ENCODE measurements at places on chromosomes 11 and 22.

- no peak for DNase-seq
Measured at GRCh38 chr22:17492247-17492646, 71.1 kb upstream of the SLC25A18 start.

- DNase-seq: no peak
Measured at GRCh38 chr11:17673951-17674350, 45.4 kb upstream of the MYOD1 start.

DNA sequence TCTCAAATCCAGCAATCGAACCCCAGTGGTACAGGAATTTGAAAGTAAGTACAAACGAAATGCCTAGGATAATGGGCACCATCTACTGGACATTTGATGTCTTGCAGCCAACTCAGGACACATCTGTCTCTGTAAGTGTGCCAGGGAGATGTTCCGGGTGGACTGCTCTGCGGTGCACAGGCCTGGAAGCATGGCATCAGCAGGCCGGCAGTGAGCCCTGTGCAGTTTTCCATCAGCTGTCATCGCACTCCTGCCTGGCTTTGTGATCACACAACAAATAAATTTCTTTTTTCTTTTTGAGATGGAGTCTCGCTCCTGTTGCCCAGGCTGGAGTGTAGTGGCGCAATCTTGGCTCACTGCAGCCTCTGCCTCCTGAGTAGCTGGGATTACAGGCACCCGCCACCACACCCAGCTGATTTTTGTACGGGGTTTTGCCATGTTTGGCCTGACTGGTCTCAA is 71.0 kb downstream of the JAM3 start:
- DNase-seq: peak; percentile 46

GRCh38 chr11:120021391-120021953 is 116.4 kb downstream of the TRIM29 start:
- no peak for DNase-seq

GRCh38 chr11:59698506-59698905 is 15.1 kb downstream of the OR10V1 start:
- DNase-seq: no peak

GRCh38 chr11:43921561-43922294 is 20.7 kb upstream of the C11orf96 start:
- no peak for DNase-seq

DNA sequence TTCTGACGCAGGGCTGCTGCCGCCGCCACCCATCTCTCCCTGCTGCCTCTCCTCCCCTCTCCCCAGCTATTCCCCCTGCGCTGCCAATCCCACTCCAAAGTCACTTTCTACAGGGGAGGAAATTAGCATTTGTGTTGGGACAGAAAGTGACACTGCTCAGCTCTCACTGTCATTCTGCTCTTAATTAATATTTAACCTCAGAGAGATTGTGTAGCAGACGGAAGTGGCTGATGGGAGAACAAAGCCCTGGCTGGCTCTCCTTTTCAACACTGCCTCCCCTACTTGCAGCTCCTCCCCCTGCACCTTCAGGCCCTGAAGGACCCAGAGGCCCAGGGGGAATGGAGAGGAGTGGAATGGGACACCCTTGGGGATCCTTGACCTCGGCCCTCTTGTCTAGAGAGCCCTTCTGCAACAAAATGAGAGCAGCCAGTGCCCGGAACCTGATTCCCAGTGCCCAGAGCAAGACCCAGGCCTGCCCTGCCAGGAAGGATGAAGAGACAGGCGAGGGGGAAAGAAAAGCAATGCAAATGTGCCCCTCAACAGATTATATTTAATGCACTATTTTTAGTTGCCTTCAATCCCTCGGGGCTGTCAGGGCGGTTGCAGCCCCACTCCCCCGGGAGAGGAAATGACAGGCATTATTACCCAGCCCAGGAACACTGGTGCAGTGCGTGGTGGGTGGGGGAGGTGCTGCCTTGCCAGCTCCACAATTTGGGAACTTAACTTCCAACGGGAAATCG is 14.6 kb upstream of the NRGN start:
- DNase-seq: no peak

GRCh38 chr11:63680834-63681320 is 423 bp upstream of the RTN3 start:
- no peak for DNase-seq

- DNase-seq: no peak
Measured at GRCh38 chr11:122107566-122107965, 8.4 kb downstream of the BLID start.

GRCh38 chr22:33427461-33427860 is 369.3 kb upstream of the SYN3 start:
- no peak for DNase-seq

DNA sequence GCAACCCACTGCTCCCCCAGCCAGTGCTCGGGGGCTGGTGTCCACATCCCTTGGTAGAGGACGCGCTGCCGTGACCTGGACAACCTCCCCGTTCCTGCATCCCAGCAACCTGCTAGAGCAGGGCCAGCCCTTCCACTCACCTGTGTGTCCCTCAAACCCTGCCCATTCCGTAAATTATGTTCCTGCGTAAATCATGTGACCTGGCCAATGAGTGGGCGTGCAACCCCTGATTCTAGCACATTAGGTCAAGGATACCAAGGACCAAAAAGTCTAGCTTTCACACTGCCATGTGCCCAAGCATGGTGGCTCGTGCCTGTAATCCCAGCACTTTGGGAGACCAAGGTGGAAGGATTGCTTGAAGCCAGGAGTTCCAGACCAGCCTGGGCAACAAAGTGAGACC is 25.7 kb downstream of the CD5 start:
- DNase-seq: no peak

GRCh38 chr11:59176330-59176729 is 4.4 kb downstream of the DTX4 start:
- DNase-seq: no peak

DNA sequence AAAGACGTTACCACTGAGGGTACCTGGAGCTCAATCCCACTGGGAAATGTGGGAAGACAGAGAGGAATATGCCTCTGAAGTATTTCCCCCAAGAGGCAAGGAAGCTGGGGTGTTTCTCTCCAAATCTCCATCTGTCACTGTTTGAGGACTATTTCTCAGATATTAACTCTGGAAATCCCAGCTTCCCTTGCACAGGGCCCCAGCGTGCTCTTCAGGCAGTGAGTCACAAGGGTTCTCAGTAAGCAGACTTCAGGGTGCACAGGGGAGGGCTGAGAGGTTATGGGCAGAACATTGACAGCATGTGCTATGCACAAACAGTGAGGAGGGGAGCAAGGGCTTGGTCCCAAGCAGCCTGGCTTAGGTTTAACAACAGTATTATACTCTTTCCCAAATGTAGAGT is 60.9 kb upstream of the EED start:
- no peak for DNase-seq

- no peak for DNase-seq
Measured at GRCh38 chr11:15667127-15667725, 552.5 kb downstream of the INSC start.

- peak; percentile 64 for DNase-seq
Measured at GRCh38 chr22:36331912-36332622, 55.7 kb downstream of the MYH9 start.

GRCh38 chr11:88533001-88533400 is 195.5 kb upstream of the CTSC start:
- DNase-seq: no peak

- DNase-seq: no peak
Measured at GRCh38 chr11:8386134-8386864, 122.6 kb upstream of the LMO1 start.

Data from CD4-positive, alpha-beta T cell (primary cell).